ENCODE measurements at places on chromosomes 11 and 22.

DNA sequence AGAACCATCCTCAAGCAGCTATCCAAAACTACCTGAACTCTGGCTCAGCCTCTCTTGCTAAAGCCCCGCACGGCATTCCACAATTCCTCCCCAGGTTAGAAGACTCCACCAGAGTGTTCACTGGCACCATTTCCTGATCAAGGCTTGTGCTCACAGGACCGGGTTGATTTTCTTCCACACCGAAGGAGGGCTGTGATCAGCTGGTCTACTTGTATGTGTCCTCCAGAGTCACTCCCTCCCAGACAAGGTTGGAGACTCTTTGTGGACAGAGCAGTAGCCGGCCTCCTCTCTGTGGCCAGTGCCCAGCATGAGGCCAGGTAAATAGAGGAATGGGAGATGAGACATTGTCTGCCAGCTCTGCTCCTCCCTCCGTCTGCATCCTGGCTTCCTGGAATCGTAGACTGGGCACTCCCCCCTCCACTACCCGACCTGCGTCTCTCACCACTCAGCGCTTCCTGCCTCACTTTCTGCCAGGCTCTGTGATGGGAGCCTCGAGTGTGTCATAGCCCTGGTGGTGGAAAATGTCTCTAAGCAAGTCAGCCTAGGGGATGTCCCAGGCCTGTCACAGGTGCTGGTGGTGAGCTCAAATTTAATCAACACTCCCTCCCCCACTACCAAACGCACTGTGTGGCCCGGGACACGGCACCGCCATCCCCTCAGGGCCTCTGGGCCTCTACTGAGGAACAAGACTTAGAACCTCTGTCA, 12.5 kb upstream of the TMPRSS6 start:
- peak; percentile 86 for DNase-seq

DNA sequence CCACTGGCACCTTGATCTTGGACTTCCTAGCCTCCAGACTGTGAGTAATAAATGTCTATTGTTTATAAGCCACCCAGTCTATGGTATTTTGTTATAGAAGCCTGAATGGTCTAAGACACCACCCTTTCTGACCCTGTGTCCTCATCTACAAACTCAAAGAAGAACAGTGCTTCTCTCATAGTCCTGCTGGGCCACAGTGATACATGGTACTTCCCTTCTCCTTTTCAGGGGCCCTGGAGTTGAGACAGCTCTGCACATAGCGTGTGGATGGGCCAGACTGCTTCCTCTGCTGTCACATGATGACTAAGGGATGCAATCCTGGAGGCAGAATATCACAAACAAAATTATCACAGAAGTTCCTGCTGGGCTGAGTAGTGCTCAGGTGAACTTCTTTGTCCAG, 5.0 kb downstream of the KCNJ11 start:
- DNase-seq = no peak

DNA sequence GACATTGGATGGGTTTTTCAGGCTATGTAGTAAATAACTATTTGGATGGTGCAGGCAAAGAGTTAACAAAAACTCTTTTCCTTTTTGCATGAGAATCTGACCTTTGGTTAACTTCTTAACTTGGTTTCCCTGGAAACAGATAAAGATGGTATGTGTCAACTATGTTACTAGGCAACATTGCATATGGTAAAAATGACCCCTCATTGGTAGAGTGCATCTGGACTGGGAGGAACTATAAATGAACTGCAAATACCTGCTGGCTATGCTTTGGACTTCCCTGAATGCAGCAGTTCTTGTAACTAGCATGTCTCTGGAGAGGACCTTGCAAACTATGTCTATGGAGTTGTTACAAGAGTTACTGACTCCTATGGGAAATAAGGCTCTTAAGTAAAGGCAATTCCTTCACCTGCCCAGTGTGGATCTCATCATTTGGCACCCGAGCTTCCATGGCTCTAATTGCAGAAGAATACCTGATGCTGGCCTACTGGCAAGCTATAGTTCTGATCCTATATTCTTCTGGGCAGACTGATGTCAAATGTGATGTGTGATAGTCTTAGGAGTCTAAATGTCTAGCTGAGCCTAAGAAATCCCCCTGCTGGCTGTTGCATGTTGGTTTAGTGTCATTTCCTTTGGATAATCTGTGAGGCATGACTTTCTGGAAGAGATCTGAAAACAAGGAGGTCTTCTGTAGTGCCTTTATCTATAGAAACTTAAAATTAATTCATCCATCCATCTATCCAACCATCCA, 126.7 kb upstream of the MTMR2 start:
- DNase-seq = no peak

DNA sequence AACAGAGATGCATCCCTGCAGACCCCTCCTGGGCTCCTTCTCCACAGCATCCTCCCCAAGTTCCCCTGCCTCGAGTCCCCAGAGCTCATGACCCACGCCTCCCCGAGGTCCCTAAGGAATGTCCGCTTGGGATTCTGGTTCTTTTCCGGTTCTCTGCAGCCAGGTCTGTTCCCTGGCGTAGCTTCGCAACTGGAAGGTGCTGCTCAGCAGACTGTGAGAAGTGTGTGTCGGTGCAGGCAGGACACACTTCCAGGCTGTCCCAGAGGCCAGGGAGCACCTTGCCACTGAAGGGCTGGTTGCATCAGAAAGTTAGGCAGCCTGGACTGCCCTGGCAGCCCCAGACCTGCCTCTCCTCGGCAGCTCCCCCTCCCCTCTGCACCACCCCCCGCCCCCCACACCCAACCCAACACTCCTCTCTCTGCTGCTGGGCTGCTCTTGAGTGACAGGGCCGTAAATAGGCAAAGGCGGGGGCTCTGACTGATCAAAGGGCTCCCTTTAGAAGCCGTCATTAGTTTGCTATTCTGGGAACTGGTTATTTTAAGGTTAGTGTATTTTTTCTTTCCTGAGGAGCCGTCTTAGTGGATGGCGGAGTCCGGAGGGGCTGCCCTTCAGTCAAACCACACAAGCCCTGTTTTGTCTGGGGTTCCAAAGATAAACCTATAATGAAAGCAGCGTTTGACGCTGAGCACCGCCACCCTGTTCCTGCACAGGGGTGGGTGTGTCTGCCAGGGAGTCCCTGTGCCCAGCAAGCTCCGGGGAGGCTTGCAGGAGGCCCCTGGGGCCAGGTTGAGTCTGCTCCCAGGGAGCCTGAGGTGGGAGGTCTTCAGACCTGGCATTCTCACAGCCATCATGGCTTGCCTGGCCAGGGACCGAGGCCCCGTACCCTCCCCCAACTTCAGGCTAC, 88.6 kb upstream of the KCNQ1OT1 start:
- no peak for DNase-seq

DNA sequence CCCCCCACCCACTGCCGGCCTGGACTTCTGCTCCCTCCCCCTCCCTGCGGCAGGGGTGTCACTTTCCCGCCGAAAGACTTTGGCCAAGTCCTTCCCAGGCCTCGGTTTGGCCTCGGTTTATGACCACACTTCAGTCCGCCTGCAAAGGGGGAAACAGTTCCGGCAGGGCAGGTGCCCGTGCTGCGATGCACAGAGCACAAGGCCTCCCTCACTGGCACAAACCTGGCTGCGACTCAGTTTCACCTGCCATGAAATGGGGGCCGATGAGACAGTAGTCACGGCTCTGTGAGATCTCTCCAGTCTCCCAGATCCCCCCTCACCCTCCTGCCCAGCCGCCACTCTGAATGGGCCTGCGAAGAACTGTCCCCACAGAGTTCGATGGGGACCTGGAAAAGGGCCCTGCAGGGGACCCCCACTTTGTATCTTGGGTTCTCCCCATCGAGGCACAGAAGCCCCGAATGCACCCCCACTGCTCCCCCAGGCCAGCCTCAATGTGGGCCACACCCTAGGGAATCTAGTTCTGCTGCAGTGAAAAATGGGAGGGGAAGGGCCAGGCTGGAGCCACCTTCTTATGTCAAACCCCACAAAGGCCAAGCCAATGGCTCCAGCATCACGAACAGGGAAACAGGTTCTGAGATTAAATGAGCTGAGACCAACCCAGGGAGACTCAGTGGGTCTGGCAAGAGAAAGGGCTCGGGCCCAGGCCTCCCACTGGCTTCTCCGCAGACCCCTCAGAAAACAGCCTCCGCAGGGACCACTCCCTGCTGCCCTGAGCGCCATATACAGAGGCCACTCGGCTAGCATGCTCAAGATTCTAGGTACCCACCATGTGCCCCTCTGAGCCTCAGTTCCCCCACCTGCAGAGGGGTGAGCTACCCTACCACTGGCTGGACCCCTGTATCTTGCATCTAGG, 29.0 kb downstream of the ARVCF start:
- no peak for DNase-seq

DNA sequence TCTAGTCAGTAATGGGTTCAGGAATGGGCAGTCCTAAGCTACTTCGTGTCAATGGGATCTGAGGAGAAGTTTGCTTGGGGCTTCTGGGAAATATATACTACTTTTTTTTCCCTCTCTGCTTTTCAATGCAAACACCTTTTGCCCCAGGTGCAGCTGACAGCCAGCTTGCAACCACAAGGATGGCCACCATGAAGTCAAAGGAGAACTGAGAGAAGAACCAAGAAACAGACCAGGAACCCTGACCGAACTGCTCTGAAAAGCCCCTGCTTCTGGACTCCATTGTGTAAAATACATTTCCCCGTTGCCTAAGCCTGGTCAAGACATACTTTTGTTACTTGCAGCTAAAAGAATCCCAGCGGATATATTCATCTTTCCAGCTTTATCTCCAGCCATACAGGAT, 20.1 kb upstream of the CD44 start:
- DNase-seq = no peak

Measured in GM13977 (cell line).